ENCODE measurements at places on chromosomes 6 and 20.

DNA sequence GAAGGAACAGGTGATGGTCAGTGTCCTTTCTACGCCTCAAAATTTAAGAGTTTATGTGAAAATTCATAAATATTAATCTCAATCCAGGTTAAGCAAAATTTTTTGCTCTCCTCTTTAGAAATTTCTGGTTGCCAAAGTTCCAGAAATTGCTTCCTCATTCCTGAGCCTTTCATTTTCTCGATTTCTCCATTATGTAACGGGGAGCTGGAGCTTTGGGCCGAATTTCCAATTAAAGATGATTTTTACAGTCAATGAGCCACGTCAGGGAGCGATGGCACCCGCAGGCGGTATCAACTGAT lies 35.8 kb upstream of the PRND start:
- DNase-seq = no peak

DNA sequence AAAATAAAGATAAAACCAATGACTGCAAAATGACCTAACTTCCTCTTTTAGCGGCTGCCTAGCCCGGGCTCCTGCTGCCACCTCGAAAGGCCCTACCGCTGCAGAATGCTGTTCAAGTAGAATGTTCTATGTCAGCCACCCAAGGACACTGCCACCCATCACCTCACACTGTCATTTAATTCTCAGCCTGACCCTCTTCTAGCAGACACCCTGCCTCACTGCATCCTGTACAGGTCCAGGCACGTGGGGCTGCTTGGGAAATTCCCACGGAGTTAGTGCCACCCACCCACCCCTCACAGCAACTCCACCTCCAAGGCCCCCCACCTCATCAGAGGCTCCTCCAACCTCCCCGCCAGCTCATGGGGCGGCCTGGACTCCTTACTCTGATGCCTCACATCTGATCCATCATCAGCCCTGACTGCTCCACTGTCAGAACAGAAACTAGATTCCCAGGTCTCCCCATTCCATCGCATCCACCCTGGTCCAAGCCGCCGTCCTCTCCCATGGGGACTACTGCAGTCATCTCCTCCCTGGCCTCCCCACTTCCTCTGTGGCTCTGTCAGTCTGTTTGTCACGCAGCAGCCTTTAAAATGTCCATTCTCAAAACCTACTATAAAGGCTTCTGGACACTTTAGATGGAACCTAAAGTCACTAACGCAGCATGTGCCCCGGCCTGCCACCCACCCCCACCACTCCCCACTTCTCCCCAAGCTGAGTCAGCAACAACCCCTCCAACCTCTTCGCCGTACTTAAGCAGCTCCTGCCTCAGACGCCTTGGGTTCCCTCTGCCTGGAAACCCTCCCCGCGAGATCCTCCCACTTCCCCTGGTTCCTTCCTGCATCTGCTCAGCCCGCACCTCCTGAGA lies 17.0 kb downstream of the NFATC2 start:
- no peak for DNase-seq

GRCh38 chr20:48657426-48658197 lies 170.2 kb downstream of the PREX1 start:
- no peak for DNase-seq

- DNase-seq = no peak
These were observed 4.5 kb upstream of the INSM1 start for GRCh38 chr20:20363434-20363798.

DNA sequence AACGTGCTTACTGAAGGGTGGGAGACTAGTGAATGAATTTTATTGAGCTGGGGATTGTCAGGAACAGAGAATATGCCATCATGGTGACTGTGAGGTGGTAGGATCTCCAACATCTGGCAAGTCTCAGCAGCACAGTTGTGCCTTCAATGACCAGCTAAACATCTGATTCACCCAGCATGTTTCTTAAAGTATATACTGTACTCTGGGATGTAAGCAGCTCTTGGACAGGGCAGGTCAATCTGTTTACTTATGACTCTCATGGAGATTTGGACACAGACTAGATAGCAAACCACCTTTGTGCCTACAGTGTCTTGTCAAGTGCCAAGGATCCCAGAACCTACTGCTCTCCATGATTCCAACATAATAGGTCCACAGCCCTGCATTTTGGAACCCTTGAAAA lies 801.0 kb upstream of the CITED2 start:
- no peak for DNase-seq

DNA sequence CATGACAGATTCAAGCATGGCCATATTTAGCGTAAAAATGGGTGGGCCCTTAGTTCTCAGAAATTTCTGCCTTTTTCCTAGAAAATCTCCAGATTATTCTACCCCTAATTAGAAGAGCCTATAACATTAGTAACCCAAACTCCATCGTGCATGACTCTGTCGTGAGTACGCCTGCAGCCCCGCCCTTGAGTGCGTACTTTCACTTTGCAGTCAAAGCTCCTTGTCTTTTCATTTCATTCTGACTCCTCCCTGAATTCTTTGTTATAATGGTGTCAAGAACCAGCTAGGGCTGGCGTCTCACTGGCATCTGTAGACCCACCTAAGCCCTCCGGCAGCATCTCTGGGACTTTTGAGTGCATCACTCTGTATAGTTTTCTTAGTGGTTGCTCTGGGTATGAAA lies 61.7 kb upstream of the NOX3 start:
- no peak for DNase-seq

DNA sequence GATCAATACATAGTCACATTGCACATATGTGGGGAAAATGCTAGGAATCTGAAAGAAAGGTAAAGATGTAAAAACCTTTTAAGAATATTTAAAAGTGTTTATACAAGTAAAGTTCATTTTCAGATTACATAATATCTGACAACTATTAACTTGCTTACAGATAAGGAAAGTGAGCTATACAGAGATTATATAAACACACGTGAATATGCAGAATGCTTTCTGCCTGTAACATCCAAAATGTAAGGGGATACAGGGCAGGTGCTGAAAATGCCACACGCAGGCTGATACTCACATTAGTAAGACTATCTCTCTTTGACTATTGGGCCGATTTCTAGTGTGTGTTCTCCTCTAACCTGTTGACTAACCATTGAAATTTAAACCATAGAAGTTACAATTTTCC lies 17.9 kb upstream of the MAP7 start:
- DNase-seq = no peak

DNA sequence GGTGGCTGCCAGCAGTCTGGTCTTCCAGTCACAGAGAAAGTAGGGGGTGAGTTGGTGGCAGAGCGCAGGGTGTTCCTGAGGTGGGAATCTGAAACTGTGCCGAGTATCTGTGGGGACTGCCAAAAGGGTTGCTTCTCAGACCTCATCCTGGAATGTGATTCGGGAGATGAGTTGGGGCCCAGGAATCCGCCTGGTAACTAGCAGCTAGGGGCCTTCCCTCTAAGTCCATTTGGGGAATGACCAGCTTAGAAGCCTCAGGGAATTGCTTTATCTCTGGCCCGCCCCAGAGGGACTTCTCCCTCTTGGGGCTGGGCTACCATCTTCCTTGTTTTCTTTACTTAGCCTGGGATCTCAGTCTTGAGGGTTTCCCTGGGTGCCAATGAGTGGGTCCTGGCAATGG lies 49.6 kb downstream of the MOCS1 start:
- DNase-seq = no peak

- no peak for DNase-seq
These were observed 23.7 kb downstream of the CST1 start for GRCh38 chr20:23727016-23727415.

DNA sequence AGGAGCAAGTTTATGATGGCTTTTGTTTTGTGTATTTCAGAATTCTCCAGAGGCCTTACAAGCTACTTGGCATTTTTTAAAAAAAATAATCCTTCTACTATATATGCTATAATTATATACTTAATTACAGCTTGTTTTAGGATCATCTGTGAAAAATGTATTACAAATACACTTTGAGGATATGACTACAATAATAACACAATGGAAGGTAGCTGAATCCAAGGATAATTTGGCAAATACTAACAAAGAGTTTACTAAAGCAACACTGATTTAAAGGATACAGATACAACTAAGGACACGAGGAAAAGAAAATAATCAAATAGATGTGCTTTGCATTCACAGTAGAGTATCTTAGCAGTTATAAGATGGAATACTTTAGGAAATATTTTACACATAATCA lies 381.9 kb upstream of the CITED2 start:
- DNase-seq = no peak

DNA sequence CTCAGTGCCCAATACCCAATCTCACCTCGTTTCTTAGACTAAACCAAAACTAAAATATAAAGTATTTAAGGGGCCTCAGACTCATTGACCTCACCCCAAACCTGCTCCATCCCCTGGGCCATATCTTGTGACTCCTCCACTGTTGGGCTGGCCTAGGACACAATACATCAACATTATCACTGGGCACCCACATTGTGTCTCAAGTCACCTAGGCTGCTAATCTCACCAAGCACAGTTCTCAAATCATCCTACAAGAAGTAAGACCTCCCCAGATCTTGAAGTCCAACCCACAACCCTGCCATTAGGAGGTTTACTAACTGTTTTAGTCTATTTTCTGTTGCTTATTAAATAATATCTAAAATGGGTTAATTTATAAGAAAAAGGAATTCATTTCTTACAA lies 96.2 kb downstream of the CRYBG1 start:
- no peak for DNase-seq

- DNase-seq = no peak
These were observed 2.4 kb downstream of the PARD6B start for GRCh38 chr20:50733644-50734349.

DNA sequence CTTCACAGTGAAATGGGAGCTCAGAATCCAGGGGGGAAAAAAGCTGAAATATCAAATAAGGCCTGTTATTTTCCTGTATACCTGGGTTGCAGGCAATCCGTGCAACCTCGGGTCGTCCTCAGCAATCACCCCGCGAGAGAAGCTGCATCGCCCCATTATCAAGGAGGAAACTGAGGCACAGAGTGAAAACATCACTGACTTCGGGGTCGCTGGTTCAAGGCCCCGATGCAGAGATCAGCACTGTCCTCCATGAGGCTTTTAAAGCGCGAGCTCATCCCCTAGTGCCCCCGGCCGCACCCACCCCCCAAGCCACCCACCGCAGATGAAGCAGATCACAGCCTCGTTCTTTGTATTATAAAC lies 203.9 kb downstream of the PREX1 start:
- no peak for DNase-seq

DNA sequence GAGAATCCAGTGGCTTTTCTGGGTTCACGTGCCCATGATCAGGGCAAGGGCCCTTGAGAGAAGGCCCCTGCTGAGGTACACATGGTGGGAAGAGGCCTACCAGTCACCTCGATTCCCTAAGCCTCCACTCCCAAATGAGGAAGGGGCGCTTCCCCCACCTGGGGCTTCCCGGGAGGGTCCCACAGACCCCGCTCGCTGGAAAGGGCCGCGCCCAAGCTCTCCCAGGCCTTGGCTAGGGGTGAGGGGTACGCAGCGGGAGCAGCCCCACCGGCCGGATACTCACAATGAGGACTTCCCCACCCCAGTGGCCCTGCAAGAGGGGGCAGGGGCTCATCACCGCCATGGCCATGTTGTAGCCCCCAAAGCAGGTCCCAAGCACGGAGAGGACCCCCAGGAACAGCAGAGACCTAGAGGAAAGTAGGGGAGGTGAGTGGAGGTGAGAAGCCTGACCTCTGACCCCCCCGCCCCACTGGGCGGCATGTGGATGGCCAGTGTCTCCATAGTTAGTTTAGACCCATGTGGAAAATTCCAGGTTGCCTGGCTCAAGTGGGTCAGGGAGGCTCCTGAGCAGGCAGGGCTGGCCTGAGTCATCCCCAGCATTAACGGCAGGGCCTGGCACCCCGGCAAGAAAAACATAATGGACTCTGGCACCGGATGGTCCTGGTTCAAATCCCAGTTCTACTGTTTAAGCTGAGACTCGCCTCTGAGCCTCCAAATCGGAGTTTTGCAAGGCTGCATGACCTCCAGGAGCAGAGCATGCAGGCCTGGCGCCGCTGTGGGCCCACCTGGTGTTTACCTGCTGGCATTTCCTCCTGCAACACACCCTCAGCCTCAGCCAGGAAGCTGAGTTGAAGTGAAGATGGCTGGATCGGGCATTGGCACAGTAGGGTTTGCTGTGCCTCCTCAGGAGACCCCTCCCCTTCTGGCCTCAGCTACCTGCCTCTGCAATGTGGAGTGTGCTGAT lies 6.6 kb downstream of the SLC52A3 start:
- no peak for DNase-seq

- DNase-seq = no peak
These were observed 25.7 kb downstream of the KCNK5 start for GRCh38 chr6:39203436-39204159.

Data from NCI-H2081 treated with DMSO at 0.1 percent for 48 hours (cell line).